GM12892 (cell line): ENCODE measurements at places on chromosomes 11 and 22.
A peak's percentile ranks its signal among the peaks of the same experiment; 100 is the strongest.

- no peak for DNase-seq
These were observed 17.5 kb downstream of the ATG16L2 start for GRCh38 chr11:72831521-72832300.

DNA sequence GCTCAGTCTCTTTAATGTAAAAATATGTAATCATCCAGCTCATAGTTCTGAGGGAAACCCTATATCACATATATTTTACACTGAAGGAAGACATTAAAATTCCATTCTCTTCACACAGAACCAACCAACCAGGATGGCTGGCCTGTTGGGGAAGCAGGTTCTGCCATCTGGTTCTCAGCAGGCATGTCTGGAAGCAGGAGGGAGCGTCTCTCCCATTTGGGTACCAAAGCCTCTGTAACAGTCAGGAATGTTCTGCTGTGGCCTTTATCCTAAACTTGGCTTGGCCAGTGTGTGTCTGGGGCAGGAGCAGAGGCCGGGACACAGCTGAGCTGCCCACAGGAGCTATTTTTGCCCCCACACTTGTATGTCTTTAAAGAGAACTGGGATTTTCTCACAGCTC, 29.2 kb downstream of the SGSM3 start:
- DNase-seq: no peak

DNA sequence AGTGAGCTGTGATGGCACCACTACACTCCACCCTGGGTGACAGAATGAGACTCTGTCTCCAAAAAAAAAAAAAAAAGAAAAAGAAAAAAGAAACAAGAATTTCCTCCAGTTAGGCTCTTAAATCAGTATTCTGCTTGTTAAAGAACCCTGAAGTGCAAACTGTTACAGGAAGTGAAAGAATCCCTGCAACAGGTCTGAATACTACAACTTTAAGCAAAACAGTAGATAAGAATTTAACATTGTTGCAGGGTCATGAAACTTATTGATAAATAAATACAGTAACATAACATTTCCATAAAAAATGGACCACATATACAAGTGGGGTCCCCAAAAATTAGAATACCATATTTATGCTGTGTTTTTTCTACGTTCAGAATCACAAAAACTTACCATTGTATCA, 35.8 kb downstream of the FCHSD2 start:
- DNase-seq: no peak

GRCh38 chr22:40477683-40478337, 107.4 kb downstream of the SGSM3 start:
- no peak for DNase-seq

GRCh38 chr11:72586321-72587090, 87.7 kb downstream of the PDE2A start:
- DNase-seq: no peak

DNA sequence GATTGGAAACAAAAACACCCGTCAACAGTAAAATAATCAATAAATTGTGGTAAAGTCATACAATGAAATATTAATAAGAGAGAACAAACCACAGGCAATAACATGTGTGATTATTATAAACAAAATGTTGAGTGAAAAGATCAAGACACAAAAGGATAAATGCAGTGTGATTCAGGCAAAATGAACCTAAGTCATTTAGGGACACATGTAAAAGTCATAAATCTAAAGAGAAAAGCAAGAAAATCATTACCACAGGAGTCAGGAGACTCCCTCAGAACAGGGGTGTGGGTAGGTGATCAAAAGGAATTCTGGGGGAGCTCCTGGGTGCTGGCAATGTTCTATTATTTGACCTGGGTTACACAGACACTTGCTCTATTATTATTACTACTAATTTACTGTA, 47.9 kb upstream of the PPP2R1B start:
- no peak for DNase-seq

DNA sequence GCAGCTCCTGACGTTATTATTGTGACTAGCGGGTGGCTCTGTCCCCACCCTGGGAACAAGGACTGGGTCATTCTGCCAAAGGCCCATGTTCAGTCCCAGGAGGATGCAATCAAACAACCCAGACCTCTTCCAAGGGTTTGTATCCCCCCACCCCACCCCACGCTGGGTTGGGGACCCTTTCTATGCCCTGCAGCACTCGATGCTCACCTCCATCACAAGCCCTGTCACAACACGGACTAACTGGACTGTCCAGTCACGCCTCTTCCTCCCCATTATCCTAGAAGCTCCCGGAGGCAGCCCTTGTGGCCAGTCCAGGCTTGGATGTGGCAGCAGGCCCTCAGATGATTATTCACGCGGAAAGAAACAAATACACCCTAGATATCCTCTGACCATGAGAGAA, 3.7 kb downstream of the SHANK2 start:
- no peak for DNase-seq

GRCh38 chr11:23502826-23503225, 642.6 kb upstream of the CCDC179 start:
- no peak for DNase-seq

GRCh38 chr11:135004495-135004894, 592.5 kb upstream of the B3GAT1 start:
- DNase-seq: no peak

- DNase-seq: no peak
These were observed 52.2 kb upstream of the CEP126 start for GRCh38 chr11:101862391-101863233.

GRCh38 chr11:88277349-88277915, 60.1 kb downstream of the CTSC start:
- no peak for DNase-seq

DNA sequence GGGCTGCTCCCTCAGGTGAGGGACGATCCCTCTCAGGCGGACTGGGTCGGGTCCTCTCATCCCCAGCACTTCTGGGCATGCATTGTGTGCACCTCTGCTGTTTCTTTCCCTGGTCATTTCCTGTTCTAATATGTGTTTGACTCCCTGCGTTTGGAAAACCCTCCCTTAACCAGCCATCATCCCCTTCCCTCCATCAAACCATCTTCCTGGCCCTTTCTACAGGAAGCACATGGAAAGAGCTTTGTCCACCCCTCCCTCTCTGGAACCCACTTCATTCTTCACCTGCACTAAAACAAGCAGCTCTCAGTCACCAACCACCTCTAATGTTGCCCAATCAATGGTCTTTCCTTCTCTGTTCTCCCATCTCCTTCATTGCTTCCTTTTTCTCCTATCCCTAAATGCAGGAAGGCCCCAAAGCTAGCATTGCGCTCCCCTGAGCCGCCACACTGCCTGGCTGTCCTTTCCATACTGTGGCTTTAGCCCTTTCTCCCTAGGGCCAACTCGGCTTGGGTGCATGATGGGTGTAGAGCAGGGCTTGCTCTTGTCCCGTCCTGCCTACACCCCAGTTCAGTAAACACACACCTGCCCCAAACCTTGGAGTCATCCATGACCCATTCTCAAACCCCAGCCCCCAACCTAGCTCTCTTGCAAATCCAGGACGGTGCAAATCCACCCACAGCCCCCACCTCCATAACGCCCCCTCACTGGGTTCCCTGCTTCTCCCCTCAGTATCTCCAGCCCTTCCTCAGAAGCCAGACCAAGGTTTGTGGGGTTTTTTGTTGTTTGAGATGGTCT, 5.4 kb upstream of the GAS2L1 start:
- DNase-seq: no peak

DNA sequence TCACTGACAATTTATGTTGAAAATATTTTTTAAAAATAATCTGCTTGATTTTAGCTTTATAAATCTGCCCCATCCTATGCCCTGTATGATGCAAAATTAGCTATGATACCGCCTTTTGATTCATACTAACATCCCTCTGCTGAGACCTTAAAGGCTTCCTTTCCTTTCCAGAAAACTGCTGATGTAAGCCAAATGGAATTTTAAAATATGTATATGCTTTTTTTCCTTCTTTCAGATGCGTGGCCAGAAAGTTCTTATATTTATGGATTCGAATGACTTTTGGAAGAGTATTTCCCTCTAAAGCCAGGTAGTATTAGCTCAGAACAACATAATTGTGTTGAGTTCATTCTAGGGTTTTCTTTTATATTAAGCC, 34.5 kb downstream of the SFI1 start:
- DNase-seq: no peak

DNA sequence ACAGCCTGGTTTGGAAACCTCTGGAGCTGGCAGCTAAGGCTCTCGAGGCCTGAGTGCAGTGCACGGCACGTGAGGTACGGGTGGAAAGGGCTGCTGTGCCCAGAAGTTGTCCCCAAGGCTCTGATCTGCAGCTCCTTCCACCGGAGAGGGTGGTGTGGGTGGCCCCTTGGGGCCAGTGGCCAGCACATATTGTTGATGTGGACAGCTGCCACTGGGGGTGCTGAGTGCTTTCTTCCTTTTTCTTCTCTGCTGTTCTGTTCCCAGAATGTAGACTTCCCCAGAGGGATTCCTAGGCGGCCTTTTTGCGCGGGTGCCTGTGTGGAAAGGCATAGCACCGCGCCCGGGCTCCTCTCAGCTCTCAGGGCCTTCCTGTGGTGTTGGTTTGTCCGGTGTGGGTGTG, 1476.5 kb downstream of the TBC1D22A start:
- DNase-seq: no peak

GRCh38 chr11:63779039-63779438, 10.5 kb upstream of the ZFTA start:
- DNase-seq: no peak

DNA sequence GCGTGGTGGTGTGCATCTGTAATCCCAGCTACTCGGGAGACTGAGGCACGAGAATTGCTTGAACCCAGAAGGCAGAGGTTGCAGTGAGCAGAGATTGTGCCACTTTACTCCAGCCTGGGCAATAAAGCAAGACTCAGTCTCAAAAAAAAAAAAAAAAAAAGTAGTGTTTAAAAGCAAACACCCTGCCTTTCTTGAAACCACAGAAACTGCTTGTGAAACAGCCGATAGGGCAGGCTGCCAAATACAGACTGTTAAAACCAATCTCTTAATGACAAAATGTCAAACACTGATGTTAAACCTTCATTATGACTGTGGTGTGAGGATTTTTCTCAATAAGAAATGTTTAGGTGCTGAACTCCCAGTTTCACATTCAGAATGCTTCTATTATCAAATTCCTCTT, 27.3 kb downstream of the MARK2 start:
- peak; percentile 57 for DNase-seq

GRCh38 chr11:12099132-12099873, 11.1 kb upstream of the MICAL2 start:
- no peak for DNase-seq

- DNase-seq: no peak
These were observed 102.5 kb downstream of the KCNA4 start for GRCh38 chr11:29914203-29914930.
